NCI-H510A (cell line): ENCODE measurements at places on chromosomes 7 and 10.
A peak's percentile ranks its signal among the peaks of the same experiment; 100 is the strongest.

DNA sequence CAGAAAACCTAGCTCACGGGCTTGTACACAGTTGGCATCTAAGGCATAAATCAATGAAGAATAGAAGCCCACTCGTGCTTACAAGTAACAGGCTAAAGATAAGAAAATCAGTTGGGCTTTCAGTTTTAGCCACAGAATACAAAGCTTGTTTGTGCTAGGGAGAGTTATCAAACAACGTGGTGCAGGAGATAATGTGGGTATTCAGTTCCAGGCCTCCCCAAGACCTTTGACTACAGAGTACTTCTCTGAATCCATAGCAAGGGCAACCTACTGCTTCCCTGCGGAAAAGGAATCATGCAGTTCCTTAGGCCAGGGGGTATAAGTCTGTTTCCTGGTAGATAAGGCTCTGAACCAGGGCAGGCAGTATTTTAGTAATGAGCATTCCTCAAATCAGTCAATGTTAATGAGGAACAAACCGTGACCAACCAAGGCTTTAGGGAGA is 219.5 kb upstream of the CSTF2T start:
- DNase-seq: no peak

DNA sequence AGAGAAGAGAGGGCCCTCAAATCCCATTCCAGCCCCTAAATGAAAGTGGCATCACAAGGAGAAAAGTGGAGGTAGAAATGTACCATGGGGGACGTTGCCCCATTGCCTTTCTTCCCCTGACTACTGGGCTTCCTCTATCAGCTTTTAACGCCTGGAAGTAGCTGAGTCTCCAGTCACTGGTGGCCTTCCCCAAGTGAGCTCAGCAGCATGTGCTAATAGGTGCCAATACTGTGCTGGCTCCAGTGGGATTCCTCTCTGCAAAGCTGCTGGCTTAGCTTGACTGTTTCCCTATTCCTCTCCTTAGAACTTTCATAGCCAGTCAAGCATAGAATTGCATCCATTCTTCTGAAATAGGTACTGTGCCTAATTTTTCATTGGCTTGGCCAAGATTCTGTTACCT is 32.6 kb downstream of the LRRC4 start:
- DNase-seq: no peak

GRCh38 chr7:141225916-141226618 is 152.2 kb downstream of the TMEM178B start:
- DNase-seq: no peak

DNA sequence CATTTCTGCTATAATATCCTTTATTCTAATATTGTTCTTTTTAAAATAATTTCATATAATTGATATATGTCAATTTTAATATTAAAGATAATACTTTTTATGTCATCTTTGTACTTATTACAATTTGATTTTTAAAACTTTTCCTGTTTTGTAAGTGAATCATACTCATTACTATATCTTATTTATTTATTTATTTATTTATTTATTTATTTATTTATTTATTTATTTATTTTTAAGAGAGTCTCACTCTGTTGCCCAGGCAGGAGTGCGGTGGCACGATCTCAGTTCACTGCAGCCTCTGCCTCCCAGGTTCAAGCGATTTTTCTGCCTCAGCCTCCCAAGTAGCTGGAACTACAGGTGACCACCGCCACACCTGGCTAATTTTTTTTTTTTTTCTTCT is 215.3 kb downstream of the SUGCT start:
- DNase-seq: no peak

DNA sequence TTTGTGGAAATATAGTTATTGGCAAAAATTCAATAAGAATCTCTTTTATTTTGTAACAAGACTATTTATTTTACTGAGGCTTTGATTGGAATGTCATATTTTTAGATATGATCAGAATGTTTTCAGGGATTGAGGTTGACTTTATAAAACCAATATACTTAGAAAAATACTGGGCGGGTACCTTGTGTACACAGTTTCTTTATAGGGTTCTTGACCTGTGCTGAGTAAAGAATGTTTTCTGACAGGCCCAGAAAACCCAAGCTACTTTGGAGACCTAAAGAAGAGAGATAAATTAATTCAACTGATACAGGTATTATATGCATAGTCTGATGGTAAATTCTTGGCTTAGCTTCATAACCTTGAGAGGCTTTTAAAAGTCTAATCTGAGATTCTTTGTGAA is 23.9 kb upstream of the SPAM1 start:
- no peak for DNase-seq

GRCh38 chr10:2076528-2076927 is 339.2 kb upstream of the ADARB2 start:
- DNase-seq: no peak

DNA sequence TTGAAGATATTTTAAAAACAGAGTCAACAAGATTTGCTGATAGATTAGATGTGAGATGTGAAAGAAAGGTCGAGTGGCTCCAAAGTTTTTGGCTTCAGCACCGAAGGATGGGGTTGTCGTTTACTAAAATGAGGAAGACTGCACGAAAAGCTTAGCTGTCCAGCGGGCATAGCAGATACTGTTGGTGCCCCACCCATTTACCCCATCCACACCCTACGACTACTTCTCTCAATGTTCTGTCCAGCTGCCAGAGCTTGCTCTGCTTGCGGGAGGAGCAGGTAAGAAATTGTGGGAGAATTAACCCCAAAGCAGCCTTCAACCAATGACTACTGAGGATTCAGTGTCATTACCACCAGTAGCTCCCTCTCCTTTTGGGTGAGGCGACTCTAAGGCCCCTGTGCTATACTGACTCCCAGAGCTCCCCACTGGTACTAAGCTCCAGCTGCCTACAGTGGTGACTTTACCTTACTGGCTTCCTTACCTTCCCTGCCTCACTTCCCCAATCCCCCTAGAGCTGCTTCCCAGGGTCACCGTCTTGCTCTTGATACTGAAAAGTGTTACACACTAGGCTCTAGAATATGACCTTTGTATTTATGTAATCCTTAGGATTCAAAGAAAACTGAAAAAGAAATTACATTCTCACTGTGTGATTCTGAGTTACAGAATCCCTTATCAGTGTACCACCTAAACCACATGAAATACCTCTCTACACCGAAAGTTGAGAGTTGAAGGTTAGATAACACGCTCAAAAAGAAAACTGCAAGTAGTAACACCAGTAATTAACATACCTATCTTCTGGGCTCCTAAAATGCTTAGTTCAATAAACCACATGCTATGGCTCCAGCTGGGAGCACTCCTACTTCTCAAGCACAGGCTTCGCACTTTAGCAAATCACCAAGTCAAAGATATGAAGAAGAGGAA is 22.3 kb downstream of the CACUL1 start:
- DNase-seq: no peak

GRCh38 chr7:51316262-51316665 is 345 bp downstream of the COBL start:
- peak; percentile 59 for DNase-seq

DNA sequence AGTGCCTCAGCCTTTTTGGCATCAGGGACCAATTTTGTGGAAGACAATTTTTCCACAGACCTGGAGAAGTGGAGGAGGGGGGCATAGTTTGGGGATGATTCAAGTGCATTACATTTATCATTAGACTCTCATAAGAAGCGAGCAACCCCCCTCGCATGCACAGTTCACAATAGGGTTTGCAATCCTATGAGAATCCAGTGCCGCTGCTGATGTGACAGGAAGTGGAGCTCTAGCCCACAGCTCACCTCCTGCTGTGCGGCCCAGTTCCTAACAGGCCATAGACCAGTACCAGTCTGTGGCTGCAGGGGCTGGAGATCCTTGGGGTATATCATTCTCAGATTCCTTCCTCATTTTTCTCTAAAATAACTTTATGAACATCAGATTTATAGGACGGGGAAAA is 50.8 kb downstream of the ATAD1 start:
- no peak for DNase-seq

- DNase-seq: no peak
Observed at GRCh38 chr7:69172357-69173077, 425.8 kb upstream of the AUTS2 start.

GRCh38 chr7:82760074-82760473 is 316.5 kb upstream of the CACNA2D1 start:
- no peak for DNase-seq

- DNase-seq: no peak
Observed at GRCh38 chr7:117285826-117286225, 37.0 kb downstream of the WNT2 start.

- no peak for DNase-seq
Observed at GRCh38 chr10:34249634-34250033, 565.5 kb downstream of the PARD3 start.

DNA sequence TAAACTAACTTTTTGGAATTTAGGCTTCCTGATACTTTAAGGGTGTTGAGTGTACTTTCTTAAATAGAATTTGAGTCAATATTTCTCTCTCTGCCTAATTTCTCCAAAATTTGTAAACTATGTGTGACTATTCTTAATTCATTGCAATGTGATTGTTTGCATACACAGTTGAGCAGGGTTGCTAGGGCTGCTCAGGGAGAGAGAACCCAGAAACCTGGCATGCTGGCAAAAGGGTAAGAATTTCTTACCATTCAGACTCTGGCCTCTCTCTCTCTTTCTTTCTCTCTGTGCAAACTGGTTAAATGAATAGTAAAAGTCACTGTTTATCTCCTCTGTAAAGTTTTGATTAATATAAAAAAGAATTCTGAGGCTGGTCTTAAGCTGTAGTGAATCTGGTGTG is 51.0 kb upstream of the NAMPT start:
- DNase-seq: no peak

DNA sequence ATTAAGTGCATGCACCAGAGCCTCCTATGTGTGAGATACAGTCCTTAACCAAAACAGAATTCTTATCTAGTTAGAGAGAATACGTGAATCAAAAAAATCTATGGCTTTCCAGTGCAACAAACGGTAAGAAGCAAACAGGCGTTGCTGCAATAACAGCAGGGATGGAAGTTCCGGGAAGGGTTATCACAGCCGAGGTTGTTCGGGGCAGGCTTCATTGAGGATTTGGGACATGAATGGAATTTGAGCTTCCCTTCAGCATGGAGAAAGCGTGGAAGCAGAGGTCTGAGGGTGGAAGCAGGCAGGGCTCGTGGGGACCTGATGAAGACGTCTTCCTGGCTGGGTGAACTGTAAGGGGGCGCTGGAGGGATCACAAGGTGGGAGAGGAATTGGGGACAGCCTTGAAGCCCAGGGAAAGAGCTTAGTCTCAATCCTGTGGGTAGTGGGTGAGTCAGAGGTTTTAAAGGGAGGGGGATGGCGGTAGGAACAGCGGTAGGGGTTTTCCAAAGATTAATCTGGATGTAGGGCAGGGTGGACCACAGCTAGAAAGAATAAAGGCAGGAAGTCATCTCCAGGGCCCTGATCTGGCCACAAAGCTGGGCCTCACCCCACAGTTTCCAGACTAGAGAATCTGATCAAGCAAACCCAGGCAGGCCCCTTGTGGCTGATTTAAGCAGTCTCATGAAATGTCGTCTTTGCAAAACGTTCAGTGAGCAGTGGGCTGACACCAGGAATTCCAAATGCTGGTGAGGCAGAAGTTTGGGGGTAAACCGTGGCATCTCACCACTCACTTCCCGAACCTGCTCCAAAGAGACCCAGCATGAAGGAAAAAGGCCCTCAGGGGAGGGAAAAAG is 65.1 kb downstream of the CALML3 start:
- no peak for DNase-seq

DNA sequence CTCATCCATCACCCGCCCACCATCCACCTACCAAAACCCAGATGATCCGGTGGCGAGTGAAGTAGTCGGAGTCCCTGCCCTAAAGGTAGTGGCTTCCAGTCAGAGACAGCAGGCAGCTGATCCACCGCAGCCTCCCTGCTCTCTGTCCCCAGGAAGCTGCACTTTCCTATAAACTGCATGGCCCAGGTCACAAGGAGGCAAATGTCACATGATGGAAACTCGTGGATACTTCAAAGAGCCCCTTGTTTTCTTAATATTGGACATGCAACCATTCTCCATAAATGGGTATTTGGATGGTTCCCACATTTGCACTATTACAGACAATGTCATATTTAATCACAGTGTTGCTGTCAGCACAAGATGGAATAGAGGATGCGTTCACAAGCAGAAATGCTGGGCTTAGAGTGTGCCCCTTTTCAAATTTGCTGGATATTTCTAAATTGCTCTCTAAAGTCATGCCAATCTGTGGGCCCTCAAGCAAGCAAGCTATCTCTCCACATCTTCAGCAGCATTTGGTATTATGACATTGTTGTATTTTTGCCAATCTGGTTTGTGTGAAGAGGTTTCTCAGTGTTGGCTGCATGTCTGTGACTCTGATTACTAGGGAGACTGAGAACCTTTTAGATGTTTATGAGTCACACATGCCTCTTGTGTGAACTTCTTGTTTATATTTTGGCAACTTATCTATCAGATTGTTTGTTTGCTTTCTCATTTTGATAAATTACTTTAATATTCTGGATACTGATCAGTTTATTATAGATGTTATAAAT is 822.0 kb downstream of the TNS3 start:
- DNase-seq: no peak

DNA sequence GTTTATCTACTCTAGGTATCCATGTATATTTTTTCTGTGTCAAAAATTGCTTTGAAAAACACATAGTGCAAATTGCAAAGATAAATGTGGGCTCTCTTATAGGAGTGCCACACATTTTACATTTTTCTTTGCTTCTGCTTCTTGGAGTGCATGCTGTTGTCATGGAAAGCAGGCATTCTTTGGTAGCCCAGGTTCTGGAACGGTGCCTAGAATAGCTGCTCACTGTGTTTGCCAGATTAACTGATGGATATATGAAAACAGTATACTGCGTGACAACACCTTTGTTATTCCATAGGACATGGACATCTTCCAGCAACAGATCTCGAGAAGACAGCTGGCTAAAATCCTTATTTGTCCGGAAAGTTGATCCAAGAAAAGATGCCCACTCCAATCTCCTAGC is 13.4 kb downstream of the NIPSNAP2 start:
- DNase-seq: no peak

DNA sequence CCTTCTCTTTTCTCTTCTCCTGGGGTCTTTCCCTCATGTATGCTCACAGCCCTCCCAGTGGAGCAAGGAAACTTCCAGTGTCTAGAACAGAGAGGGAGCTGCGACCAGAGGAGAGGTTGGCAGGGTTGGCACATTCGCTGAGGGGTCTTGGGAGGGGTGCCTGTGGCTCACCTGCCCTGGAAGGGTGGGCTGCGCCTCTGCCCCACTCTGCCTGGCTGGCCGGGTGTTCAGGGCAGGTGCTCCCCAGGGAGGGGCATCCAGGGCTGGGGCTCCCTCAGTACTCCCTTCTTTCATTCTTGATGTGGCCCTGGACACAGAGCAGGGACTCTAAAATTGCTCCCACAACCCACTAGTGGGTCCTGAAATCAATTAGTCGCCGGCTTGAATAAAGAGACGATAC is 16.9 kb downstream of the SHH start:
- no peak for DNase-seq

GRCh38 chr10:84008878-84009277 is 130.4 kb upstream of the GHITM start:
- no peak for DNase-seq

- DNase-seq: peak; percentile 9
Observed at GRCh38 chr10:63083904-63084689, 49.0 kb upstream of the NRBF2 start.

DNA sequence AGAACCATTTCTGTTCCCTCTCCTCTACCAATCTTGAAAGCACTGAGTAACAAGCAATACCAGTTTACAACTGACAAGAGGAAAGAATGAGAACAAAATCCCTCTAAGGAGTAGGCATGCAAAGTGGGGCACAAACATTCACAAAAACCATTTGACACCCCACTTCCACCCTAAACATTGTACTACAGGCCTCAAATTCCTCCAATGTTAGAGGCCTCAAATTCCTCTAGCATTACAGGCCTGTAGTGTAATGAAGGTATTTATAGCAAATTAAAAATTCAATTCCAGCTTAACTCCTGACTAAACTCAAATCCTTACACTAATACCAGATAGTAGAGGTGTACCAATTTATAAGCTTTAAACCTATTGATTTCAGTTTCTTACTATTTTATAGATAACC is 85.4 kb downstream of the SIRT1 start:
- DNase-seq: no peak
